ENCODE measurements at places on chromosomes 13 and 19.

- no peak for DNase-seq
Observed at GRCh38 chr19:5696196-5697021, 6.3 kb downstream of the RPL36 start.

DNA sequence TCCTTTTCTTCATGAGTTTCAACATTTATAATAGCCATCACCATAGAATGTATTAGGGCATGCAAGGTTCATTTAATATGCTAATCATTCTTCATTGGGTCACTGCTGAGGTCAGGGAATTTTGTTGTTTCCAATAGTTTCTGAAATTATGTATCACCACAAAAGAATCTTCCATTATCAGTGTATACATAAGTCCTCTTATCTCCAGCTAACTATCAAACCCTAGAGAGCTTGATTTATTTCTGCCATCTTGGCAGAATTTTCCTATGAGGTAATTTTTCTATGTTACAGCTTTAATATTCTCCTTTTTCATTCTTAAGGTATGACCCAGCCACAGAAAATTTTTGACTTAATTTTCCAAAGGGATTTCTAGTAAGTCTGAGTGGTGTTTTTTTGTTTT is 415.0 kb upstream of the SLITRK1 start:
- no peak for DNase-seq

DNA sequence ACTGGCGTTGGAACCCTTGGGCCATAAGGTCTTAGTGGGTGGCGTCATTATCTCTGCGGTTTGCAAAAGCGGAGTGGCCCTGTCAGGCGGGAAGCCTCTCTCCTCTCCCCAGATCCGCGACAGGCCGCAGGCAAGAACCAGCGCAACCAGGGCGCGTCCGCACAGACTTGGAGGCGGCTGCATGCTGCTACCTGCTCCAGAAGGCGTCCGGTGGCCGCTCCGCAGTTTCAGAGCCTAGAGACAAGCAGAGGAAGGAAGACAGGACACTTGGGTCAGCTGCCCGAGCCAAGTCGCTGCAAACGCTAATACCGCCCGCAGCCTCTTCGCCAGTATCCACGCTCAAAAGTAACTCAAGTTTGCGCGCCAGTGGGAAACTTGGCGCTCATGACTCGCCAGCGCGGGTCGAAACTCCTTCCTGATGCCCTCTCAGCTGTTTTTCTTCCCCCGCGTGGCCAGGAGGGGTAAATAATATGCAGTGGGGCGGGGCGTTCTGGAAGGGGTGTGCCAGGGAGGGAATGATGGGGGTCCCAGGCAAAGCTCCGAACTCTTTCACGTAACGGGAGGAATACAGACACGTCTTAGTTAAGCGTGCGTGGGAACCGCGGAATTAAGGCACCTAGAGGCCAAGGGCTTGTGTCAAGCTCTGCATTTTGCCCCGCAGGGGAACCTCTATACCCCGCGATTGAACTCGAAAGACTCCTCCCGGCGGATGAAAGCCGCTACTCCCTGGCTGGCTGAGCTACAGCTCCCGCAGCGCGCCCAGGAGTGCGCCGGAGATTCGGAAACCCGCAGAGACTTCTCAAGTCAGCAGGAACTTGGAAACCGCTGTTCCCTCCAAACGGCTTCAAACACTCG is at the start of gene EDNRB:
Gene EDNRB (minus strand): TSS at position 441 of the 855 bp plus-strand sequence. CDS start 258 bp downstream, at position 183.
- peak; percentile 5 for DNase-seq

GRCh38 chr19:57941593-57941992 is 5.9 kb downstream of the ZNF256 start:
- no peak for DNase-seq

GRCh38 chr13:54750521-54750920 is 1721.9 kb downstream of the OLFM4 start:
- no peak for DNase-seq

DNA sequence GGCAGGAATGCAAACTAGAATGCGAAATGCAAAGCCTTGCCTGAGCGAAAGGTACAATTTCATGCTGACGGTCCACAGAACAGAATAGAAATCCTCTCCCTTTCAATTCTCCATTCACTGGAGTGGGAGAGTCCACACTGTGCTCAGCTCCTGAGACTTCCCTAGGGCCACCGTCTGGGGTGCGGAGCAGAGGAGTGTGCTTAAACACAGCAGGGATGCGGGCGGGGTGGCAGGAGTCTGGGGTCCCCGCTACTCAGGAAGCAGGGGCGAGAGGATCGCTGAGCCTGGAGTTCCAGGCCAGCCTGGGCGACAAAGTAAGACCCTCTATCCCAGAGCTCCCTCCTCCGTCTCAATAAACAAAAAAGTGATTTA is 552 bp upstream of the ZNF816 start:
- DNase-seq, result peak; percentile 10

DNA sequence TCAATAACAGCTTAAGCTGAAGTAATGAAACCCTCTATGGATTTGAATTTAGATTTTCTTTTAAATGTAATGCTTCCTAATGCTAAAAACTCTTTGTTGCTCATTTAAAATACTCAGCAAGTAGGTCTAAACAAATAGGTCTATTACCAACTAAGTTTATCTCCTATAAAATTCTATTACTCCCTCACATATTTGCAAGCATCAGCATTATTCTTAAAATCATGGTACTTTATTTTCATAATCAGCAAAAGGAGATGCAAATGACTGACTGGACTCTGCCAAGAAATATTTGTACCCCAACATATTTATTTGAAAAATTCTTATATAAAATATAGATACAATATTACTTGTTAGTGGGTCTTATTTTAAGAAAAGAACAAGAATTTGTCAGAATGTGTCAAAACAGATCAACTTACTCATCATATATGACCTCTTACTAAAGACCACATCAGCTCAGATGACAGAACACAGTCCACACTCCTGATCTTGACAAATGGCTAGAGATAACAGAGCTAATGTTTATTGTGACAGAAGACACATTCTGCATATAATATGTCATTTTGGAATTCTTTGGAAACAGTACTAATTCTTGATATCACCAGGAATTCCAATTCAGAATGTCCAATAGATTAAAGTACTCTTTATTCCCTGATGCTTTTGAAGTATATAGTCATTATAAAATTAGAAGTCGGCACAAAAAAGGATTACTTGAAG is 704.6 kb upstream of the PCDH9 start:
- DNase-seq, result no peak

GRCh38 chr19:34732612-34733211 is 1.3 kb upstream of the ZNF181 start:
- DNase-seq, result no peak

- no peak for DNase-seq
Observed at GRCh38 chr13:51327961-51328360, 11.5 kb upstream of the SERPINE3 start.

- DNase-seq, result no peak
Observed at GRCh38 chr13:43574605-43575004, 212.2 kb downstream of the ENOX1 start.

GRCh38 chr13:45219123-45219891 is 18.5 kb upstream of the KCTD4 start:
- no peak for DNase-seq

- no peak for DNase-seq
Observed at GRCh38 chr13:80121038-80121437, 219.9 kb downstream of the SPRY2 start.

GRCh38 chr19:10979951-10980381 is 19.1 kb downstream of the SMARCA4 start:
- DNase-seq, result peak; percentile 55

- DNase-seq, result no peak
Observed at GRCh38 chr13:85659493-85659892, 139.7 kb downstream of the SLITRK6 start.

DNA sequence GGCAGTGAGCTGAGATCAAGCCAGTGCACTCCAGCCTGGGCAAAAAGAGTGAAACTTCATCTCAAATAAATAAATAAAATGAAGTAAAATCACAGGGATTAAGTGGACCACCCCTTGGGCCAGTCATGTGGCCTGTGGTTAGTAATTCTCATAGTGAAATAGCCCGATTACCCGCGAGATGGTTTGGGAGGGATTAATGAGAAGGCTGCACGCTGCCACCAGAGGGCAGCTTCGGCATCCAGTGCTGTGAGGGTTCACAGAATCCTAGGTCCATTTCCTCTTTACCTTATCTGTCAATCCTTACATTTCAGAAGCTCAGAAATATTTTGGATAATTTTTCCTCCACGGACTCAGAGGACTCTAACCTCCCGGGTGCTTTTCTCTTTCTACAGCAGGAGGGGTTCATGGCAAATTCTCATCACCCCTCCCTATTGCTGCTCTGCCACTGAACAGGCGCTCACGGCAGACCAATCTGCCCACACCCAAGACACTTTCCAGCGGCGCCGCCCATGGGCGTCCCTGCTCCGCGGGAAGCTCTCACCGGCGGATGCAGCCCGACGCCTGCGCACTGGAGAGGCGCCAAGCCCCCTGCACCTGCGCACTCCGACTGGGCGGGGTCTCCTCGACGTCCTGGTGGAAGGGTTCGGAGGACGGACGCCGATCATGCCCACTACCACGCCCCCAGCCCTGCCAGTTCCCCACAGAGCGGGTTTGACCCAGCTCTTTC is 11.0 kb downstream of the ZNF835 start:
- peak; percentile 14 for DNase-seq
